ENCODE measurements at places on chromosomes 7 and 10. TPM values are rescaled to one million over a fixed set of nuclear protein-coding genes. Genes with fewer than 3 reads are reported as not detected.

The BMI1 gene
- 63.8 TPM for total RNA-seq

- peaks cover 20% of the 10 kb centered on the region for H3K27me3 ChIP-seq
- no peaks in the 10 kb centered on the region for H3K36me3 ChIP-seq
- peak overlapping the region; percentile 64 for H3K4me3 ChIP-seq
- DNase-seq: no peak
- H3K4me1 ChIP-seq: no peaks in the 10 kb centered on the region
These were observed 104.9 kb upstream of the ZNF92 start for GRCh38 chr7:65268782-65269149.

DNA sequence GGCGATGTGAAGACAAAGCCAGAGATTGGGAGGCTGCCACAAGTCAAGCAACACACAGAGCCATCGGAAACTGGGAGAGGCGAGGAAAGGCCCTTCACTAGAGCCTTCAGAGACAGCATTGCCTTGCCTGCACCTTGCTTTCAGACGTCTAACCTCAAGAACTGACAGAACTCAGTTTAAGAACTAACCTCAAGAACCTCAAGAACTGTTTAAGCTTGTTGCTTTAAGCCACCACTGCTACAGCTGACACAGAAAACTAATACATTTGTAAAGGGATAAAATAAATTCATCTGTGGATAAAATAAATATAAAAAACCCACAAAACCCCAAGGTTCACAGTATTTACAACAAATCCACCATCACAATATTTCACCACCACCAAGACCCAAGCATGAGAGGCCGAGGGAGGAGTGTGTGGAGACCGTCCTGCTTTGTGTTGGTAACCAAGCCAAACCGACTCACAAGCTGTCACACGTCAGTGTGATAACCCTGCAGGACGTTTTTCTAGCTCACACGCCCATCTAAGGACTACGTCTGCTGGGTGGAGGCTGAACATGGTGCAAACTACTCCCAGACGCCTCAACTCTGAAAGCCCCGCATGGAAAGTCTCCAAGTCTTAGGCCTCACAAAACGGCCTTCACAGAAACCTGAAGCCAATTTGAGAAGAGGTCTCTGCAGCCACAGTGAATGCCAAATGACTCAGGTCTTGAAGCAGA, 116.8 kb downstream of the ABLIM1 start:
- H3K4me3 ChIP-seq: peak overlapping the region; percentile 8
- peak overlapping the region; percentile 98 for H3K27ac ChIP-seq
- peak; percentile 72 for DNase-seq
- H3K36me3 ChIP-seq: no peaks in the 10 kb centered on the region

GRCh38 chr7:116332766-116333165, 122.4 kb downstream of the TES start:
- no peaks in the 10 kb centered on the region for H3K36me3 ChIP-seq
- no peak for DNase-seq
- no peaks in the 10 kb centered on the region for H3K4me1 ChIP-seq
- H3K4me3 ChIP-seq: no peak overlapping the region
- no peak overlapping the region for H3K27ac ChIP-seq
- no peaks in the 10 kb centered on the region for H3K27me3 ChIP-seq

DNA sequence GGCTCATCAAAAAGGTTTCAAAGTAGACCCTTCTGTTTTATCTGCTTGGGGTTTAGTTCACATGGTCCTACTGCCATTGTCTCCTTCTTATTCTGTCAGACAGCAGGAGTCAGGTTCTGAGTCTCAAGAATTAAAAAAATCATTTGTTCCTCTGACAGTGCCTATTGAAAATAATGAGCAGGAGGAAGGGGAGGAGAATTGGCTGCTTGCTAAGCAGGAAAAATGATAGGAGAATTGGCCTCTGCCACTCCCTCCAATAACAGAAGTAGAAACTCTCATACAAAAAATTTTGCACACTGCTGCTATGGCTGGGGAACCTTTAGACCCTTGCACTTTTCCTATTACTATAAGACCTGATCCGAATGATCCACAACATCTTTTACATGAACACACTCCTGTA, 35.7 kb downstream of the OR13A1 start:
- no peak for DNase-seq
- no peaks in the 10 kb centered on the region for H3K4me1 ChIP-seq
- no peaks in the 10 kb centered on the region for H3K27me3 ChIP-seq
- H3K36me3 ChIP-seq: no peaks in the 10 kb centered on the region
- H3K4me3 ChIP-seq: no peak overlapping the region

The VSTM4 gene
- not detected for total RNA-seq

The GIMAP6 gene
- 63.9 TPM for total RNA-seq

- DNase-seq: no peak
- H3K27ac ChIP-seq: no peak overlapping the region
- no peaks in the 10 kb centered on the region for H3K36me3 ChIP-seq
- no peaks in the 10 kb centered on the region for H3K27me3 ChIP-seq
These were observed 264.4 kb downstream of the SORCS1 start for GRCh38 chr10:106900016-106900652.

GRCh38 chr10:21919906-21920305, 83.6 kb downstream of the DNAJC1 start:
- DNase-seq: no peak
- H3K36me3 ChIP-seq: no peaks in the 10 kb centered on the region

Data from T-cell (primary cell).